ACHN (cell line): ENCODE measurements at places on chromosomes 3 and 15.

DNA sequence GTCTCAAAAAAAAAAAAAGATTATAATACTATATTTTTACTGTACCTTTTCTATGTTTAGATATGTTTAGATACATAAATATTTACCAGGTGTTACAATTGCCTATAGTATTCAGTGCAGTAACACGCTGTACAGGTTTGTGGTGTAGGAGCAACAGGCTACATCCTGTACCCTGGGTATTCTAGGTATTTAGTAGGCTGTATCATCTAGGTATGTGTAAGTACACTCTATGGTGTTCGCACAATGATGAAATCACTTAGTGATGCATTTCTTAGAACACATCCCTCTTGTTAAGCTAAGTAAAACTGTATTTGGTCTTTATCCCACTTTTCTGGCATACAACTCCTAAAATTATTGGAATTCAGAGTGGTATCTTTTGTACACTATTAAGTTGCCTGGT lies 77.8 kb downstream of the CDC25A start:
- DNase-seq = no peak

GRCh38 chr15:63166219-63166618 lies 8.9 kb upstream of the RPS27L start:
- DNase-seq = no peak

- DNase-seq = no peak
These were observed 139.1 kb upstream of the EIF1B start for GRCh38 chr3:40170395-40170794.

DNA sequence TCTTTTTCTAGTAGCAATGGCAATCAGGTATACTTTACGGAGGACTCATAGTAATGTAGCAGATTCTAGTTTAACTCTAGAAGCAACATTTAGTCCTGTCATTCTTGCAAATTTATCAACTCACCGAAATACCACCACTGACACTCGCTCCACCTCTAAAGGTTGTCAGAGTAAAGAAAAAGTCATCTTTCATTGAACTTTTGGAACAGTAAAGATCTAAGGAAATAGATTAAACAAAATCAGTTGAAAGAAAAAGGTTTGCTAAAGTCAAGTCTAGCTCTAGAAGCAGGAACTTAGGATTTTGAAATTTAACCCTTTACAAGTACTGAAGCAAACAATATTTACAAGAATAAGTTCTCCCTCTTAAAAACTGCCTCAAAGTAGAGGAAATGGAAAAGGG lies 8.7 kb downstream of the ATP8B4 start:
- no peak for DNase-seq

- DNase-seq = no peak
These were observed 39.4 kb downstream of the TPRA1 start for GRCh38 chr3:127551178-127551577.

DNA sequence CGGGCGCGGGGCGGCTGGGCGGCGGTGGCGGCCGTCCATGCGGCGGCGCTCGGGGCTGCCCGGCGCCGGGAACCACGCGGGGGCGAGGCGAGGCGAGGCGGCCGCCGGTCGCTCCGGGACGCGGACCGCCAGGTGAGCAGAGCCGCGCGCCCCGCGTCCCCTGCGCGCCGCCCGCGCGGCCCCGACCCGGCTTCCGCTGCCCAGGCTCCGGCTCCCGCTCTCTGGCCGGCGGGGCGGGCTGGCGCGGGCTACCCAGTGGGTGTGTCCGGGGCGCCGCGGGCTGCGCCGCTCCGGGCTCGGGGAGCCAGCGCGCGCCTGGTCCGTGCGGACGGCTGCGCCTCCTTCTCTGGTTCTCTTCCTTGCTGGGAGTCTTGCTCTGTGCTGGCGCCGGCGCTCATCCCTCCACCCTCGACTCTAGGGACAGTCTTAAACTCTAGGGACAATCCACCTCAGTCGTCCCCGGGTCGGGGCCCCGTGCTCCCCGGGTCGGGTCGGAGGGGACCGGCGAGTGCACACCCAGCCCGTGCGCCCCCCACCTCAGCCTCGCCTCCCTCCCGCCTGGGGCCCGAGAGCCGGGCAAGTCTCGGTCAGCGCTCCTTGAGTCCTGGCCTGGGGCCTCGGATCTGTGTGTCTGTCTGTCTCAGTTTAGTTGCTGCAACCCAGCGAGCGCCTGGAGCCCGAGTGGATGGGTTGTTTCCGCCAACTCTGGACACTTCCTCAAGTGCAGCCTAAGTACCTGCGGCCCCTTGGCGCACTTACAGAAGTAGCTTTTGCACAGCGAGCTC lies 488 bp downstream of the THSD4 start:
- DNase-seq = peak; percentile 53

GRCh38 chr3:13262493-13263211 lies 157.5 kb downstream of the NUP210 start:
- peak; percentile 11 for DNase-seq

- no peak for DNase-seq
These were observed 533.2 kb downstream of the GRM7 start for GRCh38 chr3:7393944-7394605.

GRCh38 chr3:138862531-138862923 lies 27.8 kb upstream of the PIK3CB start:
- no peak for DNase-seq

GRCh38 chr3:78690766-78691165 lies 1077.0 kb downstream of the ROBO1 start:
- DNase-seq = no peak

- no peak for DNase-seq
These were observed 10.9 kb downstream of the ZNF35 start for GRCh38 chr3:44659434-44659833.

- no peak for DNase-seq
These were observed 45.0 kb downstream of the CCR1 start for GRCh38 chr3:46162975-46163555.

- DNase-seq = no peak
These were observed 198.6 kb upstream of the BCL6 start for GRCh38 chr3:187943677-187944389.

- peak; percentile 79 for DNase-seq
These were observed 173.8 kb upstream of the TLE3 start for GRCh38 chr15:70271422-70272088.

DNA sequence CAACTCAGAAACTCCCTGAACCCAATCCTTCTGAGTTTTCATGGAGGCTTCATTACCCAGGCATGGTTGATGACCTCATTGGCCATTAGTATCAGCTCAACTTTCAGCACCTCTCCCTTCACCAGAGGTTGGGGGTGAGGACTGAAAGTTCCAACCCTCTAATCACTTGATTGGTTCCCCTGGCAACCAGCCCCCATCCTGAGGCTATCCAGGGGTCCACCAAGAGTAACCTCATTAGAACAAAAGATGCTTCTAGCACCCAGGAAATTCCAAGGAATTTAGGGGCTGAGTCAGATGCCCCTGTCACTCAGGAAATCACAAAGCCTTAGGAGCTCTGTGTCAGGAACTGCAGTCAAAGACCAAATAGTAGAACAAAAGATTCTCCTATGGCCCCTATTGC lies 43.8 kb downstream of the ADAMTSL3 start:
- DNase-seq = peak; percentile 16

GRCh38 chr3:43728947-43729346 lies 38.2 kb downstream of the ABHD5 start:
- no peak for DNase-seq

DNA sequence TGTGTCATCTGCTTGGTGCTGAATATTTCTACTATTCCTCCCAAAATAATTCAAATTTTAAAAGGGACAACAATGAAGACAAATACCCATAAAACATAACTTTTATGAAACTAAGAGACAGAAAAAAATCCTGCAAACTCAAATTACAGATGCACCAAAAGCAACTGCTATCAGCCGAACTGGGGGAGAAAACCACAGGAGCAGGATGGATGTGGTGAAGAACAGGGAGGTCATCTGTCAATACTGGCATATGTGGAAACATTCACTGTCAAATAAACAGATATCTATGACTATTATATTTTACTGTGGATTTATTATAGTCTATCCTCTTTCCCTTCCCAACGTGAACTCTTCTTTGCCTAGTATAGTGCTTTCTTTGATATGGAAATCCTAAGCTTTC lies 53.3 kb upstream of the CPOX start:
- no peak for DNase-seq

- DNase-seq = no peak
These were observed 69.7 kb upstream of the UMPS start for GRCh38 chr3:124660599-124660998.

DNA sequence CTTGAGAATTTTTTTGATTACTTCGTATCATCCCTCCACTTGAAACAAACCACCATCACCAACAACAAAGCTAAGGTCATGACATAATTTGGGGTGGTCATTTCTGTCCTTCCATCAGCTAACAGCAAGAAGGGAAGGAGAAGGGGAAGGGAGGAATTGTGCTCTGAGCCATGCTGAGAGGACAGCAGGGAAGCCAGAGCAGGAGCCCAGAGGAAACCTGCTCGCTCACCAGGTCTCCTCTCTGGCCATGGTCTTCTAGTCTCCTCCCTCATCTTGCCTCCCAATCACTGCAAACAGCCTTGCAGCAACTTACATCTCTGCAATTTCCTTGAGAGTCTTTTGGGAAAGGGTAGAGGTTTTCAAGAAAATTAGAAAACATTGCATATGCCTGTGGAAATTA lies 196.7 kb downstream of the SSR3 start:
- DNase-seq = no peak

DNA sequence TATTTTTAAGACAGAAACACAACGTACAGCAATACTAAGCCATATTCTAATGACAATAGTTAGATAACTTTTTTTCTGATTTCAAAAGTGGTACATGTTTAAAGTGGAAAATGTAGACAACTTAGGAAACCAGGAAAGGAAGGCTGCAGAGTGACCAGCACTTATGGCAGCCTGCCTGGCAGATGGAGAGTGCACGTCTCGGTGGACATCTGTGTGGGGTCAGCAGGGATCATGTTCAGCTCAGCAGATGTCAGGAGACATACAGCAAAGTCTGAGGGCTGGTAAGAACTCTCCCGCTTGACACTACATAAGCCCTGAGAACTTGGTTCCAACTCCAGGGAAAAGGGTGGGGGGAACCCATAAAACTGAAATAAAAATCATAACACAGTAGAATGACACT lies 128.6 kb upstream of the ADPGK start:
- DNase-seq = no peak

- DNase-seq = no peak
These were observed 66.3 kb downstream of the LPP start for GRCh38 chr3:188220097-188220788.

- no peak for DNase-seq
These were observed 213.4 kb downstream of the ZBBX start for GRCh38 chr3:167166594-167167253.

DNA sequence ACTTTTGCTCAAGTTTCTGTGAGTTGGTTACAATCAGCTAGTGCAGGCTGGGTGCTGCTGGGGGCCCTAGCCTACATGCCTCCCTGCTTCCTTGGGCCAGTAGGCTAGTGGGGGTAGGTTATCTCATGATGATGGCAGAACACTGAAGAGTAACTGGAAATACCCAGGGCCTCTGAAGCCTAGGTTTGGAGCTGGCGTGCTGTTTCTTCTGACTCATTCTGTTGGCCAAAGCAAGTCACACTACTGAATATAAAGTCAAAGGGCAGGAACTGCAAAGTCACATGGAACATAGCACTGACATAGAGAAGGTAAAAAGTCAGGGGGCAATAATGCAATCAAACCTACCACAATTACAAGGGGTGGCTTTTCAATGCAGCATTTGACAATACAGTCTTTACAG lies 34.5 kb downstream of the RASGRP1 start:
- no peak for DNase-seq

GRCh38 chr15:34038023-34038870 lies 757 bp downstream of the AVEN start:
- peak; percentile 73 for DNase-seq

DNA sequence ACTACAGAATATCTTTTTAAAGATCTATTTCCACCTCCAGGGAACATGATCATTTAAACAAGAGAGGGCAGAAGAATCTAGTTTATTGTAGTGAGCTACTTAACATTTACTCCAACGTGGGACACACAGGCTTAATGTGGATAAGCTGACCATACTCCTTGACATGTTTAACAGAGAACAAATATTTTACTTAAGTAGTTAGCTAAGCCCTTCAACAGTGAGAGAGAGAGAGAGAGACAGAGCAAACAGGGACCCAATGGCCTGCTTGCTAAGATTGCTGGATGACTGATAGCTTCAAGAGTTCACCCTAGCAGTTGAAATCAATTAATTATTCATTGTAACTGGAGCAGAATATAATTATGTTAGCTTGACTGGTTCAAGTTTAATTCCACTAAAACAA lies 158.6 kb downstream of the ADAM10 start:
- no peak for DNase-seq

GRCh38 chr15:41659855-41660234 lies 360 bp upstream of the MGA start:
- no peak for DNase-seq

GRCh38 chr15:56774356-56774755 lies 41.0 kb upstream of the ZNF280D start:
- no peak for DNase-seq

GRCh38 chr3:150148227-150148626 lies 177.5 kb upstream of the PFN2 start:
- DNase-seq = no peak

DNA sequence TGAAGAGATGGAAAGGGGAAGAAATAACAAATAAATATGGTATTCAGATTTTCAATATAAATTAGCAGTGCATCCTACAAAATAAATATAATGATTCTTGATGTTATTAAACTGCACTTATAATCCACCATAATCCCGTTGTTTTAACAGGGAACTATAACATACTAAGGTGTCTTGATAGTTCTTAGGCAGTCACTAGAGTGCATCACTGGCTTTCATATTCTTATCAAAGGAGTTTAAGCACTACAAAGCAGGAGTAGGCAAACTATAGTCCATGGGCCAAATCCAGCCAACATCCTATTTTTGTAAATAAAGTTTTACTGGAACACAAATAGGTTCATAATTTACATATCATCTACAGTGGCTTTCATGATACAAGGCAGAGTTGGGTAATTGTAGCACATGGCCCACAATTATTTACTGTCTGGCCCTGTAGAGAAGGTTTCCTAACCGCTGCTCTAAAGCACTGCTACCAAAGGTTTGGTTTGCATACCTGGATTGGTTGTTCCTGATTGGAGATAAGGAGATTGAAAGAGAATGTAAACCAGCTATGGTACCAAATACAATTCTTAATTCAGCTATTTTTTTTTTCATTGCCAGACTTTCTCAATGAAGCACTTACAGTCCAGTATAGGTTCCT lies 104.3 kb downstream of the ZNF280D start:
- DNase-seq = no peak

DNA sequence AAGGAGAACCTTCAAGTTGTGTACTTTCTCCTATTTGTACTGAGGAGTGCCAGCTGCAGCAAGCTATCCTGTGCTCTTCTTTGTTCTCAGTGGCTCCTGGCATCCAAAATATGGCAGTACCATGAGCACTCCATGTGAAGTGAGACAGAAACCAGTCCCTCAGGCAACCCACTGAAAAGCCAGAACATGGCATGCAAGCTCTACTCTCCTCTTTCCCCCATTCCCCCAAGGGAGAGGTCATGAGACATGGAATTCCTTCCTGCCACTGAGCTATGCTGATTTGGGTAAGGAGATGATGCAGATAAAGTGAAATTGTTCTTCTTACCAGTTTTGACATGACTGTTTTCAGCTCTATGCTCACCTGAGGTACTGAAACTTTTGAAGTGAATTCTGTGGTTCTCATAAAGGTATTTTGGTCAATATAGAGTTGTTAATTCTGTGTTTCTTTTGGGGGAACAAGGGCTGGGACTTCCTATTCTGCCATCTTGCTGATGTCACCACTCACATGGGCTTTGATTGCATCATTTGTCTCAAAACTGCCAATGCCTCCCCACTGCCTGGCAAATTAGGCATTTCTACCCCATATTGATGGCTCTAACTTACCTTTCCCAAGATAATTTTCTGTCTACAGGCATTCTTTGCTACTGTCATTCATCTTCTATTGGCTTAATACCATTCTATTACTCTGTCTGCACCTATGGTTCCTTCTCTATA lies 22.8 kb upstream of the CEP152 start:
- no peak for DNase-seq
